SW 1271 (cell line): ENCODE measurements at places on chromosomes 11 and 22.

GRCh38 chr11:19173004-19173689 is 28.6 kb downstream of the CSRP3 start:
- no peak for DNase-seq

GRCh38 chr11:130390071-130390758 is 38.2 kb downstream of the ADAMTS8 start:
- DNase-seq, result no peak

DNA sequence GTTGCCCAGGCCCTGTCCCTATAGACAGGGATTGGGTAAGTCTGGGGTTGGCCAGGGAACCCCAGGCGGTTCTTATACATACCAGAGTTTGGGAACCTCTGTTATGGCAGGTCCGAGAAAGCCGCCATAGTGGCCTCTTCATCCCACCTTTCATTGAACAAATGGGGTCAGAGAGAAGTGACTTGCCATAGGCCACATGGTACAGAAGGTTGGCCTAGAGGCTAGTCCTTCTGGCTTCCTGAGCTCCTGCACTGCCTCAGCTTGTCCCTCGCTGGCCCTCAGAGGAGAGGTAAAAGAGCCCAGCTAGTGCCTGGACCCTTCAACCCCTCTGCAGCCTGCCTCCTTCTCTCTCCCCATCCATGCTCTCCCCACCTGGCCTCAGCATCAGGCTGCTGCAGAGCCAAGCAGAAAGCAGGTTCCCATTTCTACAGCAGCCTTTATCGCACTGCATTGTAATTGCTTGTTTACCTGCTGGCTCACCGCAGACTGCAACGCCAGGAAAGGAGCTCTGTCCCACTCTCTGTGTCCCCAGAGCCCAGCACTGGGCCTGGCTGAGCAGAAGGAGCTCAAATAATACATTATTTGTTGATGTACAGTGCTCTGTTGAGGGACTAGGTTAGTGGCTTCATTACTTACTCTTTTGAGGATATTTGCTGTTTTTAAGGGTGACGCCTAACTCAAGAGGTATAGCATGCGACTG is 103.6 kb downstream of the TRIM29 start:
- DNase-seq, result no peak

DNA sequence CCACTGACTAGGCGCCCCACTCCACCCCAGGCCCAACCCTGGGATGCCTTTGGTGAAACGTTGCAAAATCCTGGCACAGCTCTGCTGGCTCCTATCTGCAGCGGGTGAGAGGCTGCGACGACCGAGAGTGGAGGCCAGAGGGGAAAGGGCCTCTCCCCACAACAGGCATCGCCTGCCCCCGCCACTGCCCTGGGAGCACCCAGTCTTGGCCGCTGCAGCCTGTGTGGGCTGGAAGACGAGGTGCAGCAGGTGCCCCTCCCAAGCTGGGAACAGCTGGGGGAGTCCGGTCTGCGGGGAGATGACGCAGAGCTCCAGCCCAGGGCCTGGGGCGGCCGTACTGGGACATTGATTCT is 4.2 kb upstream of the PIM3 start:
- no peak for DNase-seq

- no peak for DNase-seq
Measured at GRCh38 chr11:95308512-95309035, 77.6 kb upstream of the SESN3 start.

GRCh38 chr11:62514151-62514550 is 32.5 kb downstream of the AHNAK start:
- no peak for DNase-seq

- DNase-seq, result no peak
Measured at GRCh38 chr11:65486570-65487466, 12.0 kb upstream of the MALAT1 start.

- DNase-seq, result no peak
Measured at GRCh38 chr11:67600324-67601029, 6.3 kb upstream of the NDUFV1 start.

GRCh38 chr11:96217206-96217605 is 125.8 kb downstream of the MAML2 start:
- DNase-seq, result no peak
